ENCODE measurements at places on chromosomes 16 and 17.

DNA sequence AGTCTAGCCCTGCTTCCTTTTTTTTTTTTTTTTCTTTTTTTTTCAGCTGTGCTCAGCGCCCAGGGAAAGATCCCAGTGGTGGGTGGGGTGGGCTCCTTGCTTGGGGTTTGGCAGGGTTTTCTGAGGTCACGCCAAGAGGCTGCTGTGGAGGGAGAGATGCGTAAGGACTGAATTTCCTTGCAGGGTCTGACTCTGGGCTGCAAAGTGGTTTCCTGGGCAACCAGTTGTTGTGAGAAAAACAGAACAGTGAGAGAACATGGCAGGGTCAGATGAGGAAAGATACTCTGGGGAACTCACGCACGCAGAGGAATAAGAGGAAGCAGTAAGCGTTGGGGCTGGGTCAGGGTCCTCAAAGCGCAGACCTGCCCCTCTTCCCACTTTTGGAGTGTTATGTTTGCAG is 119.5 kb downstream of the IRF8 start:
- DNase-seq, result peak; percentile 43

DNA sequence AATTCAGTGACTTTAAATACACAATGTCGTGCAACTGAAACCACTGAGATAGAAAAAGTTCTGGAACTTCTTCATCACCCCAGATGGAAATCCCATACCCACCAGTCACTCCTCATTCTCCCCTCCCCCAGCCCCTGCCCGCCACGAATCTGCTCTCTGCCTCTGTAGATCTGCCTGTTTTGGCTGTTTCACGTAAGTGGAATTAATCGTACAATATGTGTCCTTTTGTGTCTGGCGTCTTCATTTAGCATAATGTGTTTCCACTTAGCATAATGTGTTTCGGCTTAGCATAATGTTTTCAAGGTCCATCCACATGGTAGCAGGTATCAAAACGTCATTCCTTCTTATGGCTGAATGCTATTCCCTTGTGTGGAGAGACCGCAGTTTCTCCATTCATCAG is 3.5 kb upstream of the SPPL2C start:
- no peak for DNase-seq

- no peak for DNase-seq
Observed at GRCh38 chr16:51523400-51523799, 372.3 kb upstream of the SALL1 start.

DNA sequence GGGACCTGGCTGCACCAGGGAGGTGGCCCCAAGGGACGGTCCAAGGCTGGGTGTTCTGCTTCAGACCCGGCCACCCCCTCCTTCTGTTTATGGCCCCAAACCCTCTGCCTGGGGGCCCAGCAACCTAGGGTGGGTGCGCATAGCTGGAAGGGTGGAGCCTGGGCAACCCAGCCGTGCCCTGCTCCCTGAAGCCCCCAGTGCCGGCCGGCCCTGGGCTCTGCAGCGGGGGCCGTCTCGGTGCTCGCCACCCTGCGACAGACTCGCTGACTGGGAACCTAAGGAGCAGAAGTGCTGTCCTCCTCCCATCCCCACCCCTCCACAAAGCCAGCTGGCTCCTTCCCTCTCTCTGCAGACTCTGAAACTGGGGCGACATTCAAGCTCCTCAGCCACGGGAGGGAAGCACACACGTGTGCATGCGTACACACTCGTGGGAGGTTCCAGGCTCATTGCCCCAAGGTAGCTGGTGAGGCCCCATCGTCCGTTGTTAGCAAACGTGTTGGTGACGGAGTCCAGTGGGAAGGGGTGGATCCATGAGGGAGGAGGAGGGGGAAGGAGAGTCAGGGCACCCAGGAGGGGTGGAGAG is 43.4 kb downstream of the ENGASE start:
- DNase-seq, result no peak

- no peak for DNase-seq
Observed at GRCh38 chr16:31025339-31025738, 8.0 kb upstream of the STX4 start.

DNA sequence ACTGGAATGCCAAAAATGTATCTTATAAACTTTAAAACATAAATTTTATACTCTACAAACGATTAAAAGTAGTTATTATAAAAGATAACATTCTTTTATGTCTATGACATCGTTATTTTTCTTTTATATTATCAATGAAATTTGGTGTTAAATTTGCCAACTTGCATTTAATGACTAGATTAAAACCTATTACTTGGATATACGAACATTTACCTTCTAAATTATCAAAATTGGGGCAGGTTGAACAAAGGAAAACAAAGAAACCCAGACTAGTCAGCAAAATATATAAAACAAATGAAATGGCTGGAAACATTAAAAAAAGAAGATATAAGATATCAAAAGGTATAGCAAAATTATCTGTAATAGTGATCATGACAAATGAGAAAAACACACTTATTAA is 34.1 kb upstream of the ABCA3 start:
- no peak for DNase-seq

GRCh38 chr16:67967958-67968399 is 458 bp downstream of the SLC12A4 start:
- DNase-seq, result peak; percentile 68

DNA sequence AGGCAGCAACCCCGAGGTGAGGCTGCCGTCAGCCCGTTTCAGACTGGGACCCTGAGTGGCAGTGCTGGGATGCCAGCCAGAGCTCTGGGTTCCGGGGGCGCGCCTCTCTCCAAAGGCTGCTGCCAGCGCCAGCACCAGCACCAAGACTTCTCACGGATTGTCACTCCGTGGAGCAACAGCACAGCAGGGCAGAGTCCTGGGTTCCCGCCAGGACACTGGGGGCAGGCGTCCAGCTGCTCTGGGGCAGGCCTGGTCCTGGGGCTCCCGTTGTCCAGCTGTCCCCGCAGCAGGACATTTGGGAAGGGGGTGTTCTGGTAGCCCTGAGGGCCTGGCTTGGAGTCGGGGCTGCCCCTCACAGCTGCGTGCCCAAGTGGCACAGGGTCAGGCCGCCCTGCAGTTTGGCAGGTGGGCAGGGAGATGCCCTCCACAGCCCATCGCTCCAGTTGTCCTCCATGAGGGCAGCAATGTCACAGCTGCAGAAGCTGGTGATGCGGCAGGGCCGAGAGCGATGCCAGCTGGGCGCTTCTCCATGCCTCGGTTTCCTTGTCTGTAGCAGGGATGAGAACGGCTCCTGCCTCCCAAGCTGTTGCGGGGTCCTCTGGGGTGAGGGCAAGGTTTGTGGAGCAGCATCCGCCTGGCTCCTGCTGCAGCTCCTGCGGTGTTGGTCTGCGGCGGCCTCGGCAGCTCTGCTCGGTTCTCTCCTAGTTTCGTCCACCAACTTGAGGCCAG is 137.3 kb upstream of the CIBAR2 start:
- DNase-seq, result no peak

- DNase-seq, result no peak
Observed at GRCh38 chr17:869567-870525, 87.7 kb downstream of the MRM3 start.

DNA sequence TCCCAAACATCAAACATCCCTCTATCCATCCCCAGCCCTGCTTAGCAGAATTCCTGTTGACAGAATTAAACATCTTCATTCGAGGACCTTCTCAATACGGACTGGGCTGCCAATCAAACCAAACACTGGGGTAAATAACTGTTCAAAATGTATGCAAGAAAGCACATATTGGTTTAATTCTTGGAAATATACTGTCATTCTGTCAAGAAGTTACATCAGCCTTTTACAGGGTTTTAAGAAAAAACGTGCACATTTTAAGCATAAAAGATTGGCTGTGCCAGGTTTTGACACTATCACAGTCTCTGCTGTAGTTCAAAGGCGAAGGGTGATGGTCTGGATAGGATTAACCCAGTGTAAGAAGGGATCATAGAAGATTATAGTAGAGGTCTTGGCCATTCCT is 25.1 kb upstream of the CCNF start:
- no peak for DNase-seq

GRCh38 chr17:47978324-47978723 is 7.4 kb downstream of the CDK5RAP3 start:
- peak; percentile 89 for DNase-seq

GRCh38 chr16:25014500-25015147 is 545 bp downstream of the ARHGAP17 start:
- DNase-seq, result peak; percentile 76

DNA sequence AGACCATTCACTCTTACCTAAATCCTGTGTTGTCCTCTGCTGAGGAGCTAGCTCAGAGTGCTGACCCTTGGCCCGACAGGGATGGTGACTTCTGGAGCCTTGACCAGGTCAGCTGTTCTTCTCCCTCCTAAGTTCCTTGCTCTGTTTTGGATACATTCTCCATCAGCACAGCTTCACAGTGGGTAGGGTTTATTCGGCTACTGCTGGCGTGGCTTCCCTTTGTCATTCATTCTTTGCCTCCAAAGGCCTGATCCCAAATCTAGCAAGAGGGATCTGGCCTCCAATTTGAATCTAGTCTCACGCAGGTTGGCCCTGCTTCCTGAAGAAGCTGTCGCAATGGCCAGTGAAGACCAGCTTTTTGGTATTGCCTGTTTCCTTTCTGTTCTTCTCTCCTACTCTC is 116.6 kb downstream of the SHISA9 start:
- DNase-seq, result no peak

DNA sequence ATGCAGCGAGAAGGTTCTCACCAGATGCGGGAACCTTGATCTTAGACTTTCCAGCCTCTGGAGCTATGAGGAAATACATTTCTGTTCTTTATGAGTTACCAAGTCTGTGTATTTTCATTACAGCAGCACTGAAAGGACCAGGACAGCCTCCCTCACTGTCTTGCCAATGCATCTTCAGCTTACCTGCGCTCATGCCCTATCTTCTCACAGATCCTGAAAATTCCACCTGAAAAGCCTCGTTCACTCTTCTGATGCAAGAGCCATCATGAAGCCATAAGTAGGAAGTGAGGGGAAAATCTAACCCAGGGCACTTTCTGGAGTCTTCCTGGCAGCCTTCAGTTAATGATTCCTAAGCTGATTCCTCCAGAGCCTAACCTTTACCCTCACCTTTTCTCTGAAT is 194.0 kb downstream of the SALL1 start:
- DNase-seq, result no peak

GRCh38 chr16:28192806-28193529 is 18.8 kb downstream of the XPO6 start:
- no peak for DNase-seq

GRCh38 chr17:40060887-40061608 is 1.7 kb upstream of the THRA start:
- DNase-seq, result peak; percentile 54

GRCh38 chr16:24424364-24424763 is 115.0 kb upstream of the RBBP6 start:
- no peak for DNase-seq

GRCh38 chr17:47221154-47221553 is 12.0 kb downstream of the MYL4 start:
- no peak for DNase-seq

- DNase-seq, result no peak
Observed at GRCh38 chr16:21163576-21163975, 5.1 kb downstream of the LDAF1 start.

GRCh38 chr16:70656712-70657263 is 10.4 kb downstream of the IL34 start:
- peak; percentile 45 for DNase-seq

GRCh38 chr16:20866145-20866772 is 33.9 kb downstream of the DCUN1D3 start:
- DNase-seq, result peak; percentile 68

DNA sequence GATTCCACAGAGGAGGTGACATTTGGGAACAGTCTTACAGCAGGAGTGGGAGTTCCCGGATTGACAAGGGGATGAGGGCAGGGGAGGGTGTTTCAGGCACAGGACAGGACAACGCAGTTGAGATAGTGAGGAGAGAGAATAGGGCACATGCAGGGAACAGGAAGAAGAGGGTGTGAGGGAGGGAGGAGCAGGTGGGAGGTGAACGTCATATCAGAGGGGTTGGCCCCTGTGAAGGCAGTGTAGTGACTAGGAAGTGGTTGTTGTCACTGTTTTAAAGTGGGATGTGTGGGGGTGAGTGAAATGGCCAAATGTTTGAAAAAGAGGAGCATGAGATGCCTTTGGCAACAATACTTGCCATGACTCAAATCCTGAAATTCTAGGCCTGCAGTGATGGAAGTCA is 12.2 kb downstream of the PRKCB start:
- no peak for DNase-seq

DNA sequence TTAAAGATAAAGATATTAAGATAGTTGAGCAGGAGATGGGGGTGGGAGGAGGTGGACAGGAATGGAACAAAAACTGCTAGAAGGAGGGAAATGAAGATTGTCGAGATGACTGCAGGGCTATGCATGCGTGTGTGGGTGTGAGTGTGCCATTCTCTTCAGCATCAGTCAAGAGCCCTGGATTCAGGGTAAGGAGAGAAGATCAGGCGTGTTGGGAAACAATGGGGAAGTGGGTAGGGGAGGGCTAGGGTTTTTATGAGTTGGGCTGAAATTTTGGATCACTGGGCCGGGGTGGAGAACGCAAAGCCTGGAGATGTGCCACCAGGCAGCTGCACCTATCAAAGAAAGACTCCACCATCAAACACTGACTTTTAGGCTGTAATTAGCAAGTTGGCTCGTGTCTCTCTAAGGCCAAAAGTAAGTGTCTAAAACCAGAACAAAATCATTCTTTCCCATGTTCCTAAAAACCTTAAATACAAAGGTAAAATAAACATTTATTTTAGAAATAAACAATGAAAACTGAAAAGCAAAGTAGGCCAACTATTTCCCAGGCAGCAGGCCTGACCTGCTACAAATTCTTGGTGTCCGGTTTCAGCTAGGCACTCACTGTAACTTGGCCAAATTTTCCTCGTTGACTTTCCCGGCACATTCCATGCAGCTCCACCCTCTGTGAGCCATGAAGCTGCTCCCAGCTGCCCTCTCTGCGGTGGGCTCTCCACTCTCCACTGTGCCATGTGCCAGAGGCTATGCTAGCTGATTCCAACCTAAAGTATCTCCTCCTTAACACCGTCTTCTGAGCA is 4.2 kb downstream of the CDRT4 start:
- DNase-seq, result no peak

DNA sequence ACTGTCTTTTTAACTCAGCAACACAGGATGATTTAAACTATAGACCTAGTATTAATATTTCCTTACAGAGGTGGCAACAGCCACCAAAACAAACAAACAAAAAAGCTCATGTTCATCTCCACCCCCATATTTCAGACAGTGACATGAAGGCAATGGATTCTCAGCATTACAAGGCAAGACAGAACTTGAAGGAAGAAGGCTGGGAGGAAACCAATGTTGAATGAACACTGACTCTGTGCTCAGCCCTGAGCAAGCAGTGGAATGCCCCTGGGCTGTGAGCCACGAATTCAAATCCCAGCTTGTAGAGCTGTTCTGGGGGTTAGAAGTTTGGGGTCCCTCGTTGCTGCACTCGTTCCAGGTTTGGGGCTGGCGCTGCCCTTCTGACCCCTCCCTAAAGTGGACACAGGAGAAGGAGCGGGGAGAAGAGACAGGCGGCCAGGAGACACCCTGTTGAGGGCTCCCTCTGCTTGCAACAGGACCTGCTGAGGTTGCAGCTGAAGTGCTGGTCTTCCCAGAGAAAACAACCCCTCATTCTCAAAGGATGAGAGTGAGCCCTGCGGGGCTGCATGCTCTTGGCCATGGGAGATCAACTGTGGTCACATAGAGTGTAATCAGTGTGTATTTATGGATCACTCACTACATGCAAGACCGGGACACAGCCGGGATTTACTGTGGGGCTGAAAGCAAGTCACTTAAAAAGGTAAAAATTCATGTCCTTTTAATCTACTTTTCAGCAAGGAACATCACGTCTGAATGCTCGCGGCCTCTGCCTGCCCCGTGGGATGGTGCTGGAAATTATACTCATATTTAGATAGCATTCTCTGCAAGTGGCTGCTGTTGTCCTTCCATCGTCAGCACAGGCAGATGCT is 34.3 kb downstream of the MYH3 start:
- DNase-seq, result no peak
